Renal pelvis (tissue), 12 donors: ENCODE measurements at places on chromosomes 3 and 15.

DNA sequence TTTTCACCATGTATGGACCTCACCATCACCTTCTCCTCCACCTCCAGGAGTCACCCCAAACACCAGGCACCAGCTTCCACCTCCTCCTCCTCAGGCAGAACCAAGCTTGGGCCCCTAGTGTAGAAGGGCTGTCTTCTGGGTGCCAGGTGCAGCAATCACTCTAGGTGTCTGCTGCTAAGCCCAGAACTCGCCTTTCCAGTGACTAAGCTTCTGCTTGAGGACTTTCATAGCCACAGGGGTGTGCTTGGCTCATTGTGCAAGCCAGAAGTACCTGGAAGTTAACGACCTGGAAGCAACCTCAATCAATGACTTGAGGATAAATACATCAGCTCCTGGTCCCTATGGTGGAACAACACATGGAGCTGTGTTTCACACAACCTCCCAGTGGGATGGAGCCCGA lies 49.8 kb upstream of the PXYLP1 start:
- no peak for DNase-seq

DNA sequence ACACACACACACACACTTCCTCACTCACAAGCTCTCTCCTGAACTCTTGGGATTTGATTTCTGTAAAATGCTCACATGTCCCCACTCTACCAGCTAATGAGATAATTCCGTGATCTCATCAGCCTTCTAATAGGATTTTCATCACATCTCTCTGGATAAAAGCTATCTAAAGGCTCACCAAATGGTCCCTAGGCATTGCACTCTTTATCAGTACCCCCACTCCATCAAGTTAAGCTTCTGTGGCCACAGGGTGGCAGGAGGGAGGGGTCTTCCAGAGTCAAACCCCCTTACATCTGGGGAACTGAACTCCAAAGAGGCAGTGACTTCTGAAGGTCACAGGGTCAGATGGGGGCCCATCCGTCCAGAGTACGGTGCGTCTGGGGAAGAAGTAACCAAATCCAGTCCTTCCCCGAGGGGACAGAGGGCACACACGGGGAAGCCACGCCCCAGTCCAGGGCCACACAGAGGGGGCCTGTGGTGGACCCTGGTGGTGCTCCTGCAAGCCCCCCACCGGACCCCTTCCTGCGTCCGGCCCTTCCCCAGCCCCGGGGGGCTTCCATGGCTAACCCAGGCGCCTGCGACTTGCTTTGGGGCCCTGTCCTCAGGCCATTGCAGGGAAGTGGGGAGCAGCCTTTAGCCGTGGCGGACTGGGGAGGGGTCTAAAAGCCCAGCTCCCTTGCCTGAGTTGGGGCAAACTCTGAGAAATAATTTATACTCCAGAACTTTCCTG lies 25.5 kb downstream of the CPN2 start:
- no peak for DNase-seq

DNA sequence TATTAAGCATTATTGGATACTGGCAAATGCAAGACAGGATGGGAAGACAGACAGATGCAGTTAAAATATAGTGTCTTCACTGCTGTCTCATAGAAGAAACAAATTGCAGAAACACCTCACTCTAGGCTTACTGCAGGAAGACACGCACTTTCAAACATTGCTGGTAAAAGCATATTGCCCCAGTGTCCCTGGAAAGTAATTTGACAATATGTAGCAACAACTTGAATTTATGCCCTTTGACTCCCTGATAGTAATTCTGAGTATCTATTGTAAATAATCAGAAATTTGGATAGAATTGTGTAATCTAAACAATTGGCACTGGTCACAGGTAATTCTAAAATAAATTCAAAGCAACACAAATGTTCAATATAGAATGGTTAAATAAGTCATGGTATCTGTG lies 62.0 kb downstream of the MSL2 start:
- DNase-seq: no peak

GRCh38 chr3:105700575-105700974 lies 168.2 kb downstream of the CBLB start:
- no peak for DNase-seq

GRCh38 chr15:46277451-46277850 lies 642.6 kb downstream of the SQOR start:
- no peak for DNase-seq

GRCh38 chr15:47066392-47066791 lies 650.9 kb upstream of the SEMA6D start:
- DNase-seq: no peak

- no peak for DNase-seq
Observed at GRCh38 chr15:70863450-70864218, 9.7 kb upstream of the LARP6 start.

DNA sequence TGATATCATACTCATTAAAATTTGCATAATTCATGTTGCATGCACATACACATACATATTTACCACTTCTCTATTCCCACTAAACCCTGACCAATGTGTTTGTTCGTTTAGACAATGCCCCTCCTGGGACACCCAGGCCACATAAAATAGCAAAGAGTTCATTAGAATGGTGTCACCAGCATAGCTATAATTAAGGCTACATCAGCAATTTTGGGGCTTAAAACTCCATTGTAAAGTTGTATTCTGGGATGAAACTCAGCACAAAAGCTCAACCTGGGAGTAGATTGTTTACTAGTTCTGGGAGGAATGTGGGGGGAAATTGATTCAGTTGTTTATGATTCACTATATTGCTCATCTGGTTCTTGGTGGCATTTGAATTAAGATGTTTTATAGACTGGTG lies 522.2 kb upstream of the SUCLG2 start:
- DNase-seq: no peak

DNA sequence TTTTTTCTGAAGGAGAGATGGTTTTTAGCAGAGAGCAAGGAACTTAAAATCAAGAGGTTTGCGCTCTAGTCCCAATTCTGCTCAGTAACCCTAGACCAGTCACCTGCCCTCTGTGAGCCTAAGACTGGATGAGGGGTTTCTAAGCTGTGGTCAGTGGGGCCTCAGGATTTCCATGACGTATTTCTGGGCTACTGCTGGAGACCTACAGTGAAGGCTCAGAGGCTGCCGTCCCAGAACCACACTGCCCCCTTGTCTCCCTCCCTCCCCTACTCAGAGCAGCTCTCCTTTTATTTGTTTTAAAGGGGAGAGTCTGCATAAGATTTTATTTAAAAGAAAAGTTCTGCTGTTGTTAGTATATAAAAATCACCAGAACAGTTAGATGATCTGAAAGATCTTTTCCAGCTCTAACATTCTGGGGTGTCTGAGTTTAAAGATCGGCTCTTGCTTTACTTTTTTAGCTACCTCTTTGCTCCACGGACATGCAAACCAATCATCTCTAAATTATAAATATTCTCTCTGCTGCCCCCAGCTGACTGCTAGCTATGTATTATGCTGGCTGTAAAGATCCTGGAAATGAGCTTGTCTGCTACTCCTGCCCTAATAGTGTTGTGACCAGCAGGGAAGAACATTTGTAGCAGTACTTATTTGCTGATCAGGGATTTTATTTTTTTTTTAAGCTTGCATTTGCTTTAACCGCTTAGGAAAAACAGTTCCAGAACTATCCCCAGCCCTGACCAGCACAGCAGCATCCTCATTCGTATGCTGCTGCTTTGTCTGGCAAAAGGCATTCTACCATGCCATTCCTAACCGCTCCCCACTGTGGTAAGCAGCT lies 28.6 kb upstream of the NDUFB4 start:
- peak; percentile 34 for DNase-seq

- no peak for DNase-seq
Observed at GRCh38 chr3:81261996-81262395, 499.4 kb downstream of the GBE1 start.

DNA sequence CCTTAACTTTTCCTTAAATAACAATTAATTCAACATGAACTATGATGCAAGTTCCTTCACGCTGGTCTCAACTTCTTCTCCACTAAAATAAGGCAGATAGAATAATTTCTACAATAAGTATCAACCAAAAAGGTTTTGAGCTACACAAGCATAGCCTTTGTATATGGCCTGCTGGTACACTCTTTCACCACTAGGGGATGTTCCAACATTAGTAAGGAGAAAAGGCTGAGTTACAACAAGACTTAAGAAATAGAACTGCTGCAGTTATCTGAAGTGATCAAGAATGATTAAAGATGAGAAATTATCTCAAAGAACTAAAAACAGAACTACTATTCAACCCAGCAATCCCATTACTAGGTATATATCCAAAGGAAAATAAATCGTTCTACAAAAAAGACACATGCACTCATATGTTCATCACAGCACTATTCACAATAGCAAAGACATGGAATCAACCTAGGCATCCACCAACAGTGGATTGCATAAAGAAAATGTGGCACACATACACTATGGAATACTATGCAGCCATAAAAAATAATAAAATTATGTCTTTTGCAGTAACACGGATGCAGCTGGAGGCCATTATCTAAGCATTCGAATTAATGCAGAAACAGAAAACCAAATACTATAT lies 14.4 kb downstream of the ATP13A3 start:
- DNase-seq: no peak

DNA sequence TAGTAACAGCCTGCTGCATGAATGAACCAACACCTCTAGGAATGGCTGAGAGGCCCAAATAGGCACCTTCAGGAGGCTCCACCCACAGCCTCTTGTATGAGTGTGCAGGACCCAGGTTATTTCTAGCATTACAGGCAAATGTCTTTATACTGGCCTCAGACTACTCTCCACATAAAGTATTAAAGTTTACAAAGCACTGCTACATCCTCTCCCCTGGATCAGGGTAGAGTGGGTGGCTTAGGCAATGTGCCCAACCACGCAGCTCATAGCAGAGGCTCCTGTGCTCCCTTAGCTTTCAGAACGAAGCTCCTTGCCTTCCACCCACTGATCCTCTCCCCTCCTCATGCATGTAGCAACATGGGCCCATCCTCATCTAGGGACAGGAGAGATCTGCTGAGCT lies 16.3 kb downstream of the TMEM43 start:
- no peak for DNase-seq

GRCh38 chr3:55490276-55490913 lies 3.3 kb upstream of the WNT5A start:
- DNase-seq: no peak

DNA sequence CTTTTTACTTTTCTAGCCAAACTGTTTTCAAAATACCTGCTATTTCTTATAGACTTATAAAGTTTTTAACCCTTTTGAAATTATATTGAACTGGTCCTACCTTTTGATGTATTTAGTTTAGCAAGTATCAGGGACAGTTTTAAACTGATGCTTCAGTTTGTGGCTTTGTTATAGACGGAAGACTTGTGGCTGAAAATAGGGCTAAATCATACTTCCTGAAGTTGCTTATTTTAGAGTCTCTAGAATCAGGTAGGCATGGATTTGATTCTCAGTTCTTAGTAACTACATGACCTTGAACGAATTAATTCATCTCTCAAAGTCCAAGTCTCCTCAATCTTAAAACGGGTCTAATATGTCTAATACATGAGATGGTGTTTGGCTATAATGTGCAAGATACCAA lies 322.8 kb downstream of the RAP2B start:
- no peak for DNase-seq

- DNase-seq: no peak
Observed at GRCh38 chr3:76943058-76943457, 96.8 kb upstream of the ROBO2 start.

- no peak for DNase-seq
Observed at GRCh38 chr3:40637906-40638305, 113.1 kb downstream of the ZNF621 start.

DNA sequence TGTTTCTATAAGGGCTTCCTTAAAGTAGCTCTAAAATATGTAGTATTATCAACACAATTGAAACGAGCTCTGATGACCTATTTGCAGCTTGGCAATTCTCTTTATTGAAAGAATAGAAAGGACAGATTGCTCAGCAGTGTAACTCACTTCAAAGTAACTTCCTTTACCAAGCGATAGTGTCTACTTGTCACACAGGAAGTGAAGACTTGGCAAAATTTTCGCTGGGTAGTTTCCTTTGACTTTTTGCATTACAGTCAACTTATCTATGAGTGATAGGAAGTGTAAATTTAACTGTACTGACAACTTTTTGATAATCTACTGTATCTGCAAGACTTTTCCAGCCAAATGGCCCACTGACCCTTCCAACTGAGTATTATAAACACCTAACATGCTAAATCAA lies 22.8 kb downstream of the SLC9A9 start:
- no peak for DNase-seq

DNA sequence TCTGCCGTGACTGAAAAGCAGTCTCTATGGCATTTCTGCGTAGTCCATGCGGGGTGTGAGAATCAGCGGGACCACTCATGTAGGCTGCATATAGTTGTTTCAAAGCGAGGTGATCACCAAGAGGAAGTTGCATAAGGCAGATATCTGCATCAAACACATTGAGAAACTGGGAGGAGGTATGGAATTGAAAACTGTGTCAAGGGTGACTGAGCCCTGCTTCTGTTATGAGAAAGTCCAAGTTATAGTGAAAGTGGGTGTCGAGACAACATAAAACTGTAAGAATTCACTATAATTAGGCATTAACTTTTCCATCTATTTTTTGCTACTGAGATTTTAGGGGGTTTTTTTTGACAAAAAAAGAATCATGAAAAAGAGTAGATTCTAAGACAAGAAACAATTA lies 109.3 kb downstream of the ZIC1 start:
- DNase-seq: no peak

- DNase-seq: no peak
Observed at GRCh38 chr3:112000966-112001365, 2.2 kb downstream of the TAGLN3 start.

- DNase-seq: no peak
Observed at GRCh38 chr3:57538465-57538864, 5.7 kb downstream of the DNAH12 start.

GRCh38 chr3:31481697-31482096 lies 51.0 kb upstream of the STT3B start:
- DNase-seq: no peak

- DNase-seq: peak; percentile 76
Observed at GRCh38 chr3:52220380-52221026, 4.9 kb downstream of the TLR9 start.

DNA sequence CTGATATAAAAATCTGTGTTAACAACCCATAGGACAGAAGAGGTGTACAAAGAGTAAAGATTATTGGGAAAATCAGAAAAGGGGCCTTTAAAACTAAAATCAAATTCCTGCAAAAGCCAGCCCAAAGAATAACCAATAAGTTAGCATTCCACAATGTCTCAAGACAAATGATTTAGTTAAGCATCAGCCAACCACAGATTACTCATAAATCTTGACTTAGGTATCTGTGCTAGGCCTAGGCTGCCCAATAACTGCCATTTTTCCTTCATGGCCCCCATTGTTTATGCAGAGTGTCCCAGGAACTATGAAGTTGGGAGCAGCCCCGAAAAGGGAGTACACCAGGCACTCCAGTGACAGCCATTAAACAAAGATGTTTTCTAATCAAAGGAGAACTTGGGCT lies 7.4 kb downstream of the TRANK1 start:
- no peak for DNase-seq

- DNase-seq: no peak
Observed at GRCh38 chr3:146139586-146140110, 21.3 kb downstream of the PLOD2 start.

DNA sequence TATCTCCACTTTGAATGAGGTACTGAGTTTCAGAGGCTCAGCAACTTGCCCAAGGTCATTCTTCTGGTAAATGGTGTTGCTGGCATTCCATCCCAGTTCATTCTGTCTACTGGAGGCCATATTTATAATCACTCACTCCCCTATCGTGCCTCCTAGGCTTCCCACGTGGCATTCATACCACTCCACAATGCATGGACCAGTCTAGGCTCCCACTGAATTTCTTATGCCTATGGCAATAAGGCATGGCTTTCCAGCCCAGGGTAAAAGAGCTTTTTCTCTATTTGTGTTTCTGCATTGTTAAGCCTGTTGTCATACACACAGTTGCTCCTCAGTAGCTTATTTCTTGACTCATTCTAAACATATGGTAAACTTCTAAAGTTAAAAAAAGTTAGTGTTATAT lies 19.9 kb downstream of the BBX start:
- DNase-seq: no peak

- DNase-seq: no peak
Observed at GRCh38 chr15:85620690-85621049, 174.1 kb downstream of the KLHL25 start.
